ENCODE measurements at places on chromosomes 7 and 10. TPM values are rescaled to one million over a fixed set of nuclear protein-coding genes. Genes with fewer than 3 reads are reported as not detected.

GRCh38 chr7:143205560-143206293, 16.1 kb upstream of the TAS2R40 start:
- H3K27me3 ChIP-seq = no peaks in the 10 kb centered on the region
- H3K4me1 ChIP-seq = peaks cover 15% of the 10 kb centered on the region
- DNase-seq = no peak
- peak overlapping the region; percentile 14 for H3K27ac ChIP-seq
- H3K36me3 ChIP-seq = no peaks in the 10 kb centered on the region
- no peak overlapping the region for H3K4me3 ChIP-seq

ADAMTS14 gene
- total RNA-seq = 1.5 TPM

CYP2W1 gene
- not detected for total RNA-seq

DNA sequence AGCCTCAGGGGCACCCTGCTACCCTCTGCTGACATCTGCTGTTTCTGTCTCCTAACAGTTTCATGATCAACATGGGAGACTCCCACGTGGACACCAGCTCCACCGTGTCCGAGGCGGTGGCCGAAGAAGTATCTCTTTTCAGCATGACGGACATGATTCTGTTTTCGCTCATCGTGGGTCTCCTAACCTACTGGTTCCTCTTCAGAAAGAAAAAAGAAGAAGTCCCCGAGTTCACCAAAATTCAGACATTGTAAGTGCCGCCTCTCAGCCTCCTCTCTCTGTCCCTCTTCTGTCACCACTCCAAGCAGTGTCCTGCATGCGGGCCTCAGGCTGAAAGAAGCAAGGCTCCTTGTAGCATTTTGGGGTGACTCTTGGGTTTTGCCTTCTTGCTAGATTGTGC, 39.0 kb downstream of the POR start:
- H3K36me3 ChIP-seq = peaks cover 25% of the 10 kb centered on the region
- H3K27me3 ChIP-seq = no peaks in the 10 kb centered on the region
- H3K4me3 ChIP-seq = no peak overlapping the region
- no peak for DNase-seq
- H3K4me1 ChIP-seq = peaks cover 5% of the 10 kb centered on the region
- H3K27ac ChIP-seq = no peak overlapping the region

ACTL6B gene
- total RNA-seq = not detected

SLC39A12 gene
- total RNA-seq = not detected

DNA sequence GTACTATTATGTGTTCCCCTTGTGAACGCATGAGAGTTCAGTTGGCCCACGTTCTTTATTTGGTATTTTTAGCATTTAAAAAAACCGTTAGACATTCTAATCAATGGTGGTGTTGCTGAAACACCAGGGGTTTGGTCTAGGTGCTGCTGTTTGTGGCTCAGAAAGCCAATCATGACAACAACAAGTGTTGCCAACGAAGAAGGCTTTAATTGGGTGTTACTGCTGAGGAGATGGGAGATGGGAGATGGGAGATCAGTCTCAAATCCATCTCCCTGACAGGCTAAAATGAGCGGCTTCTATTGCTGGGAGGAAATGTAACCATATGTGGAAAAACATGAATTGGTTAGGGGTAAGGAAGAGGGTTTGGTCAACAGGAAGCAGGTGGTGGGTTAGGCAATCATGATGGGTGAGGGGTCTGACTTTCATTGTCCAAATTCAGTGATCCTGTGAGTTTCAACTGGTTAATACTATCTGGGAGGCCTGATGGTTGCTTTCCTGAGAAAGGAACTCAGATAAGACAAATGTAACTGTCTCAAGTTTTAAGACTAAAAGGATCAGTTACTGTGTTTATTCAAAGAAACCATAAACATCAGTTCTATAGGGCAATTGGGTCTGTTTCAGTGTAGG, 4.6 kb upstream of the ZNF425 start:
- DNase-seq = no peak
- peaks cover 12% of the 10 kb centered on the region for H3K4me1 ChIP-seq
- no peak overlapping the region for H3K4me3 ChIP-seq
- no peak overlapping the region for H3K27ac ChIP-seq
- peaks cover 11% of the 10 kb centered on the region for H3K36me3 ChIP-seq
- H3K27me3 ChIP-seq = no peaks in the 10 kb centered on the region

WEE2 gene
- 0.23 TPM for total RNA-seq

- peaks cover 12% of the 10 kb centered on the region for H3K4me1 ChIP-seq
- no peaks in the 10 kb centered on the region for H3K36me3 ChIP-seq
- no peak for DNase-seq
- H3K27me3 ChIP-seq = no peaks in the 10 kb centered on the region
- no peak overlapping the region for H3K27ac ChIP-seq
Measured at GRCh38 chr7:1100834-1101562, 13.1 kb downstream of the GPER1 start.

- H3K27ac ChIP-seq = no peak overlapping the region
- no peaks in the 10 kb centered on the region for H3K4me1 ChIP-seq
- no peak overlapping the region for H3K4me3 ChIP-seq
- no peaks in the 10 kb centered on the region for H3K36me3 ChIP-seq
- H3K27me3 ChIP-seq = no peaks in the 10 kb centered on the region
Measured at GRCh38 chr10:116607336-116607735, 13.4 kb upstream of the PNLIPRP2 start.

GRCh38 chr10:52488606-52489485, 174.8 kb downstream of the DKK1 start:
- H3K4me3 ChIP-seq = no peak overlapping the region
- H3K27ac ChIP-seq = no peak overlapping the region
- H3K4me1 ChIP-seq = no peaks in the 10 kb centered on the region
- DNase-seq = no peak
- H3K27me3 ChIP-seq = no peaks in the 10 kb centered on the region

DNA sequence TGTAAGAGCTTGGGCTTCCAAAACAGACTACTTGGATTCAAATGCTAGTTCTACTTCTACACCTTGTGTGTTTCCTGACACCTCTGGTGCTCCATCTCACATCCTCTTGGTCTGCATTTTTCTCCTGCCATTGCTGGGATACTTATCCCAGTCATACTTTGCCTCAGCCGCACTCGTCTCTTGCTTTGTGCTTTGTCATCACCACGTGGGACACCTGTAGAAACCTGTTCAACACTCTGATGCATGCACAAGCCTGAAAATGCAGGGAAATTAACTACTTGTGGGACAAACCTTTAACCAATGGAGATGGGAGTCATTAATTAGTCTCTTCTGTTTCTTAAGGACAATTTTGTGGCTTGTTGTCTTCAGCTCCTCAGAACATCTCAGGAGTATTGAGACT, 94.2 kb upstream of the PHYHIPL start:
- no peaks in the 10 kb centered on the region for H3K4me1 ChIP-seq
- H3K27me3 ChIP-seq = no peaks in the 10 kb centered on the region
- H3K36me3 ChIP-seq = no peaks in the 10 kb centered on the region

SPDYE16 gene
- not detected for total RNA-seq

- no peak for DNase-seq
- no peaks in the 10 kb centered on the region for H3K4me1 ChIP-seq
- H3K36me3 ChIP-seq = no peaks in the 10 kb centered on the region
- H3K4me3 ChIP-seq = no peak overlapping the region
Measured at GRCh38 chr7:158400601-158401225, 186.9 kb downstream of the PTPRN2 start.

SLC16A9 gene
- total RNA-seq = not detected

- H3K4me3 ChIP-seq = no peak overlapping the region
- H3K27ac ChIP-seq = no peak overlapping the region
- no peaks in the 10 kb centered on the region for H3K36me3 ChIP-seq
- DNase-seq = no peak
- no peaks in the 10 kb centered on the region for H3K4me1 ChIP-seq
Measured at GRCh38 chr10:30134171-30134945, 75.0 kb upstream of the JCAD start.

GRCh38 chr10:15715619-15716227, 4.0 kb downstream of the ITGA8 start:
- no peak overlapping the region for H3K27ac ChIP-seq
- H3K27me3 ChIP-seq = peaks cover 11% of the 10 kb centered on the region
- DNase-seq = no peak
- H3K4me1 ChIP-seq = no peaks in the 10 kb centered on the region

DNA sequence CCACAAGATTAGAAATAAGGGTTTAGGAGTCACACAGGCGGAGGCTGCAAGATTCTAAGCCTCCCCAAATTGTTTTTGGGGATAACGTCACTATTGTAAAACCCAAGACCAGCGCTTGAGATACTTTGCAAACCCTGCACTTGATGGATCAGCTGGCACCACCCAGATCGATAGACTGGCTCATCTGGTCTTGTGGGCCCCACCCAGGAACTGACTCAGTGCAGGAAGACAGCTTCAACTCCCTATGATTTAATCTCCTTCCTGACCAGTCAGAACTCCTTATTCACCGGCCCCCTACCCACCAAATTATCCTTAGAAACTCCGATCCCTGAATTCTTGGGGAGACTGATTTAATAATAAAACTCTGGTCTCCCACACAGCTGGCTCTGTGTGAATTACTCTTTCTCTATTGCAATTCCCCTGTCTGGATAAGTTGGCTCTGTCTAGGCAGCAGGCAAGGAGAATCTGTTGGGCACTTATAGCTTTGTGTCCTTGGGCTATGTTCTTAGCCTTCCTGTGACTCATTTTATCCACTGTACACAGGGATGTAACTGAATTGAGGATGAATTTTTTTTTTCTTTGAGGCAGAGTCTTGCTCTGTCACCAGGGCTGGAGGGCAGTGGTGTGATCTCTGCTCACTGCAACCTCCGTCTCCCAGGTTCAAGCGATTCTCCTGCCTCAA, 64.4 kb upstream of the CARD11 start:
- no peaks in the 10 kb centered on the region for H3K27me3 ChIP-seq
- no peaks in the 10 kb centered on the region for H3K36me3 ChIP-seq
- no peak overlapping the region for H3K4me3 ChIP-seq
- H3K27ac ChIP-seq = peak overlapping the region; percentile 93
- H3K4me1 ChIP-seq = peaks cover 93% of the 10 kb centered on the region

- no peak overlapping the region for H3K27ac ChIP-seq
- DNase-seq = no peak
- H3K4me3 ChIP-seq = no peak overlapping the region
- peaks cover 60% of the 10 kb centered on the region for H3K36me3 ChIP-seq
Measured at GRCh38 chr10:32039734-32040133, 16.5 kb downstream of the KIF5B start.

GRCh38 chr7:139613971-139614411, 90.5 kb downstream of the CLEC2L start:
- no peak overlapping the region for H3K4me3 ChIP-seq
- peaks cover 61% of the 10 kb centered on the region for H3K36me3 ChIP-seq
- H3K27ac ChIP-seq = no peak overlapping the region
- DNase-seq = no peak

DNA sequence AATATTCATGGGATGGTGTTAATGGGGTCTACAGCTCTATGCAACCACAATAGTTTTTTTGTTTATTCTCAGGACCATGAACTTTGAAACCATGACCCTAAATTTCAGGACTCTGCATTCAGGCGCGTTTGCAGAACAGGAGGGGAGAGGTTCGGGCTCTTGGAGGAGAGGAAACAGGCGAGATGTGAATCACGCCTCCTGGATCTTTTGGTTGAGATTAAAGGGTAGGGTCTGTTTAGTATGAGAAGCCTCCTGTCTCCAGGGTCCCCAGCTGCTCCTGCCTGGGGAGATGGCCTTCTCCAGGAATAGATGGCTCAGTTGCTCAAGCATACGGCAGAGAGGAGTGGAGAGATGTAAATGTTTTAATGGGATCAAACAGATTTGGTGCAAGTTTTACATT, 18.2 kb downstream of the TLL2 start:
- H3K4me1 ChIP-seq = no peaks in the 10 kb centered on the region
- DNase-seq = no peak
- no peaks in the 10 kb centered on the region for H3K27me3 ChIP-seq
- no peak overlapping the region for H3K4me3 ChIP-seq
